ENCODE measurements at places on chromosomes 3 and 15. TPM values are rescaled to one million over a fixed set of nuclear protein-coding genes. Genes with fewer than 3 reads are reported as not detected.

BNC1 gene
- total RNA-seq = not detected

- H3K4me1 ChIP-seq = no peaks in the 10 kb centered on the region
- DNase-seq = no peak
- no peaks in the 10 kb centered on the region for H3K36me3 ChIP-seq
- H3K27me3 ChIP-seq = peaks cover 5% of the 10 kb centered on the region
- H3K4me3 ChIP-seq = no peak overlapping the region
Observed at GRCh38 chr3:184636741-184637316, 75.0 kb downstream of the MAGEF1 start.

DNA sequence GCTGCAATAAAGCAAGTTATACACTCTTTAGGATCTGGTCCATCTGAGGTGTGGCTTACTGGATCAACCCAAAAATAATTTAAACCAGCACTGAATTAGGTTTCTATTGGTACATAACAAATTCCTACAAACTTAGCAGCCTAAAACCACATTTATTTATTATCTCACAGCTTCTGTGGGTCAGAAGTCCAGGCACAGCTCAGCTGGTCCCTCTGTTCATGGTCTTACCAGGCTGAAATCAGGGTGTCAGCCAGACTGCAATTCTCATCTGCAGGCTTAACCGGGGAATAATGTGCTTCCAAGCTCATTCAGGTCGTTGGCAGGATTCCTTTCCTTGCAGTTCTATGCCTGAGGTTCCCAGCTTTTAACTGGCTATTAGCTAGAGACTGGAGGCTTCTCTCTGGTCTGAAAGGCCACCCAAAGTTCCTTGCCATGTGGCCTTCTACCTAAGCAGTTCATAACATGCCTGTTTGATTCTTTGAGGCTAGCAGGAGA is 477.4 kb upstream of the WNT5A start:
- DNase-seq = no peak
- H3K27ac ChIP-seq = no peak overlapping the region
- no peaks in the 10 kb centered on the region for H3K4me1 ChIP-seq

DNA sequence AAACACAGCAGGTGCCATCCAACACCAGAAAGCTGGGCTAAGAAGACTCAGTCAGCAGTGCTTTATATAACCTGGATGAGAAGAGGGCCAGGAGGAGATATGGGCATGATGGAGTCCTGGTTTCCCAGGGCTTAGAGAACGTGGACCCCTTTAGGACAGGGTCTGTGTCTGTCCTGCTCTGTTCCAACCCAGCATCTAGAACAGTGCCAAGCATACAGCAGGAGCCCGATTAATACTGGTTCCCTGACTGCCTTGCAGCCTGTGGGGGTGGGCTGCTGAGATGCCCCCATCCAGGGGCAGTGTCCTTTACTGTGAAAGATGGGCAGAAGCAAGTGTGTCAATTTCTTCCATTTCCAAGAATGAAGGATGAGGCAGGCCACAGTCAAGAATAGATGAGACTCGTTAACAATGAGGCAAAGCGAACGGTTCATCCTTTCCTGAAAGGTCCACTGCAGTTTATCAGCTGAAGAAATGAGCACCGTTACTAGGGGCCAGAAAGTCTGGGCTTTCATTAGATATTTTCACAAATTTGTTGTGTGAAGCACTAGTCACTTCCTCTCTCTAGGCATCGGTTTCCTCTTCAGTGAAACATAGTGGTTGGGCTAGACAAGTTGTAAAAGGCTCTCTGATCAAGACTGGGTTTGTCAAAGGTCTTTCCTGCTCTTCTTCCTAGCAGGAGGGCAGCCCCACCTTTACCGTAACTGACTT is 72.0 kb upstream of the HERC1 start:
- no peaks in the 10 kb centered on the region for H3K36me3 ChIP-seq
- peaks cover 4% of the 10 kb centered on the region for H3K27me3 ChIP-seq
- no peak overlapping the region for H3K4me3 ChIP-seq
- no peak for DNase-seq

KLHDC8B gene
- total RNA-seq = 17.7 TPM

- H3K27ac ChIP-seq = no peak overlapping the region
Observed at GRCh38 chr15:63089260-63090043, 32.2 kb upstream of the LACTB start.

DNA sequence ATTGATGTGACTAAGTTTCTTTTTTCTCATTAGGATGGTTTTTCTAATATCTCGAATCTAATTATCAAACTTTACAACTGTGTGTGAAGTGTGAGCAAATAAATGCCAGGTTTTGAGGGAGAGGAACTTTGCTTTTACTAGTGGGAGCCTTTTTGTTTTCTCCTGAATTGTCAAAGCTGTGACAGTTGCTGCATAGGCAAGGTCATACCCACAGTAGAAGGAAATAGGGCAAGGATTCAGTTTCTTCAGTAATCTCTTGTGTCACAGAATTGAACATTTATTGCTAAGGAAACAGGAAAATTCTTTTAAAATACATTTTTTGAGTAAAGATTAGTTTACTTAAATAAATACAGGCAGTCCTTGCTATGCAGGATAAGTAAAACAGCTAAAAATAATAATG is 19.5 kb downstream of the GMPS start:
- H3K36me3 ChIP-seq = peaks cover 16% of the 10 kb centered on the region
- no peak overlapping the region for H3K4me3 ChIP-seq
- no peak overlapping the region for H3K27ac ChIP-seq
- no peaks in the 10 kb centered on the region for H3K27me3 ChIP-seq

NAALADL2 gene
- 0.34 TPM for total RNA-seq

DNA sequence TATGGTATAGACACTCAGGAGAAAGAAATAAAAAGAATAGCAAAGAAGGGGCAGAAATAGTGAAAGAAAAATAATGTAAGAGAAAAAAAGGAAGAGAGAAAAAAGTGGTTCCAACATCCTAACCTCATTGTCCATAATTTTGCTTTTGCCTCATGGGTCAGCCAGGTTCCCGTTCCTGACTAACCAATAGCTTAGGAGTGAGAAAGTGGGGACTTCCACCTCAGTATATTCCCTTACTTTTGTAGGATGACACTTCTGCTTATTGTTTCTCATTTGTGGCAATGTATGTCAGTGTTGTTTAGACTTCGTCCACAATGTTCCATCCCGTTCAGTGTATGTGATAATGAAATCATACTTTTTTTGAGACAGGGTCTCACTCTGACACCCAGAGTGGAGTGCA is 9.3 kb upstream of the SLC12A8 start:
- DNase-seq = no peak
- no peaks in the 10 kb centered on the region for H3K27me3 ChIP-seq
- no peak overlapping the region for H3K4me3 ChIP-seq

ATP13A5 gene
- total RNA-seq = not detected

- H3K4me1 ChIP-seq = no peaks in the 10 kb centered on the region
- no peak overlapping the region for H3K4me3 ChIP-seq
- DNase-seq = no peak
- H3K27ac ChIP-seq = no peak overlapping the region
- no peaks in the 10 kb centered on the region for H3K27me3 ChIP-seq
Observed at GRCh38 chr3:13203398-13204176, 130.4 kb upstream of the IQSEC1 start.
